Activated naive CD4-positive, alpha-beta T cell treated with anti-CD3 and anti-CD28 coated beads, Interleukin-2, amount 50 U/mL, for 72 hours (primary cell): ENCODE measurements at places on chromosomes 11 and 22.

- DNase-seq, result no peak
Observed at GRCh38 chr11:66651016-66651415, 12.5 kb downstream of the RBM4 start.

DNA sequence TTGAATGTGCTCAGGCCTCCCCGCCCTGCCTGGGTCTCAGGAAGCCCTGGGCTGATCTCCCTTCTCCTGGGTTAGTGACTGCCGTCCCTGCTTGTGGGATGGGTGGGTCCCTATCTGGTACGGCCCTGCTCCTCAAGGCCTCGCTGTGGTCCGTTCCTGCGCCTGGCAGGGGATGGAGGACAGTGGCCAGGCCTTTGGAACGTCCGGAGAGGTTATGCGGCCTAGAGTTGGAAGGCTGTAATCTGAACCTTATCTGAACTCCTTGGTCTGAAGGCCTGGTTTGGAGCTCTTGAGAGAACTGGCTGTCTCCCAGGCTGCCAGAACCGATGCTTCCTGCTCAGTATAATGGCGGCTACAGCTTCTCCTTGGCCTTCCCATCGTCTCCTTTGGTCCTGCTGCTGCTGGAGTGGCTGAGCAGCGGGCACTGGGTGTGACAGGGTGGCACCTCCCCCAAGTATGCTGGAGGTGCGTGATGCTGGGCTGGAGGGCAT is 72.8 kb downstream of the FLI1 start:
- DNase-seq, result no peak

DNA sequence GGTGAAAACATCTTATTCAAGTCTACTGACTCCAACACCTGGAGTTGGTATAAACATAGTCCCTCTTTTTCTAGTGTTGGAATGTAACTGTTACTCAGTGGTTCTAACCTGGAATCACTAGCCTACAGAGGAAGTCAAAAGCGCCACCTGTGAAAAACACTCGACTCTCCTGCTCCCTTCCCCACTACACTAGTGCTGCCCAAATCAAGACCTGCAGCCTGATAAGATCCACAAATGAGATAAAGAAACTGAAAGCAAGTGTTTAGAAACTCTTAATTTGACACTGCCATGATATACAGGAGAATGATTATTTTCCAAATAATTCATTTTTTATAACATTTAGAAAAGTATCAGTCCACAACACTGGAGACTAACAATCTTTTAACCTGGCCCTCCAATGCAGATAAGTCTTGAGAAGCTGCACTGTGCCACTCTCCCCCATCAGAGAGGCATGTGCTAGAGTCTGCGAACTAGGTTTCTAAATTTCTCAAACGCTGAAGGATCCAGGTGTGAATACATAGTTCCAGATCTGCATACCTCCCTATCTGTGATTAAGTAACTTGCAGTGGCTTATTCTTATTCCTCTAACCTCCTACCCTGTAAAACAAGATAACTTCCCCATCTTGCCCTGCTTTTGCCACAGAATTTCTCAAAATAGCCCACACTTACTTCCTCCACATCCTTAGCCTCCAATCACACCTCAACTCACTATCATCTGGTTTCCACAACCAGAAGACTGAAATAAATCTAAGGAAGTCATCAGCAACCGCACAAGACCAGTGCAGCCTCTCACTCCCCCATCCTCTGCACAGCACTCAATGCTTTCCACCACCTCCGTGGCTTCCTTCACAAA is 88.1 kb downstream of the RRAS2 start:
- no peak for DNase-seq

DNA sequence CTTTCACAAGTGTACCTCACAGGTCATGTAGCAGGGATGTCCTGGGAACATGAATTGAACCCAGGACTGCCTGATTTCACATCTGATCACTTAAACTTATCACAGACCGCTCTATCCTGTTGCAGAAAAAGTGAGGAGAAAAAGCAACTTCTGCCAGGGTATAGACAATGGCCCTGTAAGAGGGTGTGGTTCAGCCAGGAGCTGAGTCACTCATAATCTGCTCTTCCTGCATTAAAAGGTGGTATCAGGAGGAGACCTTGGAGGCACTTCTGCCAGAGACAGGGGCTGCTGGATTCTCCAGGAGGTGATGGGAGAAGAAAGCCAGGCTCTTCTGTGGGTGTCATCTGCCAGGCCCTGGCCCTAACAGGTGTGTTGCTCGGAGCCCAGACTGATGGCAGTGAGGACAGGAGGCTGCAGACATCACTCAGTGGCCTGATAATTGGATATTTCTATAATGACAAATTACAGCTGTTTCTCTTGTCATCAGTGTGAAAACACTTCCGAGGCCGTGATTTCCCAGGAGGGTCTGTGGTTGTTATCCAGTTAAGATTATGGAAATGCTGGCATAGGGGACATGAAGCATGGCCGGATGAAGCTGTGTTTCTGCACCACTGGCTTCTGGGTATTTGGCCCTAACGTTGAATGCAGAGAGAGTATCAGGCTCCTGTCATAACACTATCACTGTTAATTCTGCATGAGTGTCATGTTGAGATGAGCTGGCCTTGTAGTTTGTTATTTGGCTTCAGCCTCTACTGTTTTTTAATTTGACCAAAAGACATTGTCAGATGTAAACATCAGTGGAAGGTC is 125.1 kb upstream of the ZBED5 start:
- DNase-seq, result no peak

DNA sequence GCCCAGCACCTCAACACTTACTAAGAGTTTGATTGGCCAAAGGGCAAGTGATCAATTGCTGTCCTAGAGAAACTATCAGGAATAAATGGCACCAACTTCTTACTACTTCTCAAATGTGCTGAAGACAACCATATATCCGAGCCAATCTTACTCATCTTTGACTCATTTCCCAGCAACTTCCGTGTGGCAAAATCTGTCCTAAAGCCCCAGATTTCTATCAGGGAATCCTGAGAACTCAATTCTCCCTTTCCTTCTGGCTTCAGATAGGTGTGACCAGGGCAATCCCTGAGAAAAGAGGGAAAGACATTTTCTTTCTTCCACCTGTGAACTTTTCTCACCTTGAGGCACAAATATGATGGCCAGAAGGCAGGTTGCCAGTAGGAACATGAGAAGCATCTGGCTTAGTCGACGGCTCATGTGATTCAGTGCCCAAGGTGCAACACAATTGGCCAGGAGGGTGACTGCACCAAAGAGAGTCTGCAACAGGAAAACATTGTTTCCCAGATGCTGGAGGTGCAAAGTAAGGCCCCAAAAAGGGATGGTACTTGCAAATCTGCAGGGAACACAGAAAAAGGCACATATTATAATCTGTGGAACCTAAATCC is 21.8 kb upstream of the SLC22A24 start:
- DNase-seq, result no peak

DNA sequence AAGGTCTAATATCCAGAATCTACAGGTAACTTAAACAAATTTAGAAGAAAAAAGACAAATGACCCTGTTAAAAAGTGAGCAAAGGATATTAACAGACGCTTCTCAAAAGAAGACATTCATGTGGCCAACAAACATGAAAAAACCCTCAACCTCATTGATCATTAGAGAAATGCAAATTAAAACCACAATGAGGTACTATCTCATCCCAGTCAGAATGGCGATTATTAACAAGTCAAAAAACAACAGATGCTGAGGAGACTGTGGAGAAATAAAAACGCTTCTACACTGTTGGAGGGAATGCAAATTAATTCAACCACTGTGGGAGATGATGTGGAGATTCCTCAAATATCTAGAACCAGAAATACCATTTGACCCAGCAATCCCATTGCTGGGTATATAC is 67.2 kb downstream of the SLC17A6 start:
- DNase-seq, result no peak

DNA sequence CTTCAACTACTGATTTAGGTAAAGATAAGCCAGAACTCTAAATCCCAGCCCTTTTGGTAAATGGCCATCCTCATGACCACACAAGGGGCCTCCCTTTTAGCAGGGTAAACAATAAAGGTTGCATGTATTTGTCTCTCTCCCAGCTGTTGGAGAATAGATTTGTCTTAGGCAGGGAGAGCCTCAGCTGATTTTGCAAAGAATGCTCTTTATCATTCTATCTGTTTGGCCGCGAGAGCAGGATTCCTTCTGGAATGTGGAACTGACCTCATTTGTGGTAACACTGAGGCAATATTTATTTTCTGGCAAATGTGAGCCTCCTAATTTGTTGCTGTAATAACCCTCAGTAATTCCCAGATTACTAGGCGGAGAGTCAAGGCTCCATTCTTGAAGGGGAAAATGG is 15.3 kb downstream of the PTS start:
- DNase-seq, result no peak

DNA sequence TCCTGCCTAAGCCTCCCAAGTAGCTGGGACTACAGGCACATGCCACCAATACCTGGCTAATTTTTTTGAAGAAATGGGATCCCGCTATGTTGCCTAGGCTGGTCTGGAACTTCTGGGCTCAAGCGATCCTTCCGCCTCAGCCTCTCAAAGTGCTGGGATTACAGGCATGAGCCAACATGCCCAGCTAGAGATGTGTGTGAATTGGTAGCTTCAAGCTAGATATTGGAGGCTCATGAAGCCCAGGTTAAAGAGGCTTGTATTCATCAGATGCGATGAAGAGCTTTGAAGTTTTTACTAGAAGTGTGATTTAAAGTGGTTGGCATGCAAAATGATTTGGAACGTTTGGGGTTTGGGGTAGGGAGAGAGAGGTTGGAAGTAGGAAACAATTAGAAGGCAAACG is 19.6 kb downstream of the NF2 start:
- DNase-seq, result no peak
